GM06990 (cell line): ENCODE measurements at places on chromosomes 6 and 20.

DNA sequence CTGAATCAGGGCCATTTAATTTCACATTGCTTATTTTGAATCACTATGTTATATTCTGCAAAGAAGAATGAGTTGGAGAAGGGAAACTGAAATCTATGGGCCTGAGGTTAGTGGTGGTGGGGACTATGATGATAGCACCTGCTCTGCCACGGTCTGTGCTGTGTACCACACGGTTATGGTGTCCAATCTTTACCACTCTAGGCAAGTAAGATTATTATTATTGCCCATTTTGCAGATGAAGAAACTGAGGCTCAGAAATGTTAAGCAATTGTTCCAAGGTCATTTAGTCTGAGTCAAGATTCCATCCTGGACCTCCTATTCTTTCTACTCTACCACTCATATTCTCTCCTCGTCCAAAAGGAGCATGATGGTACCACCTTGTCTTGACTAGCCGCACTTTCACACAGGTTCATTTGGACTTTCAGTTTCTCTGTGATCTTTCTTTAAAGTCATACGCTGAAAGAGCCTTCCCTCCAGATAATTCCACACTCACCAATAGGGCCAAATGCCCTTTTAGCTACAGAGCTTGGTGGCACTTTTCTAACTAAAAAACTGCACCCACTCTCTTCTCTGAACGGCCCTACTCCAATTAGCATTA, 56.2 kb downstream of the GFOD1 start:
- no peak for DNase-seq

- no peak for DNase-seq
These were observed 11.3 kb upstream of the MAP3K5 start for GRCh38 chr6:136803608-136804007.

GRCh38 chr6:133568970-133569889, 319.7 kb upstream of the TCF21 start:
- no peak for DNase-seq

DNA sequence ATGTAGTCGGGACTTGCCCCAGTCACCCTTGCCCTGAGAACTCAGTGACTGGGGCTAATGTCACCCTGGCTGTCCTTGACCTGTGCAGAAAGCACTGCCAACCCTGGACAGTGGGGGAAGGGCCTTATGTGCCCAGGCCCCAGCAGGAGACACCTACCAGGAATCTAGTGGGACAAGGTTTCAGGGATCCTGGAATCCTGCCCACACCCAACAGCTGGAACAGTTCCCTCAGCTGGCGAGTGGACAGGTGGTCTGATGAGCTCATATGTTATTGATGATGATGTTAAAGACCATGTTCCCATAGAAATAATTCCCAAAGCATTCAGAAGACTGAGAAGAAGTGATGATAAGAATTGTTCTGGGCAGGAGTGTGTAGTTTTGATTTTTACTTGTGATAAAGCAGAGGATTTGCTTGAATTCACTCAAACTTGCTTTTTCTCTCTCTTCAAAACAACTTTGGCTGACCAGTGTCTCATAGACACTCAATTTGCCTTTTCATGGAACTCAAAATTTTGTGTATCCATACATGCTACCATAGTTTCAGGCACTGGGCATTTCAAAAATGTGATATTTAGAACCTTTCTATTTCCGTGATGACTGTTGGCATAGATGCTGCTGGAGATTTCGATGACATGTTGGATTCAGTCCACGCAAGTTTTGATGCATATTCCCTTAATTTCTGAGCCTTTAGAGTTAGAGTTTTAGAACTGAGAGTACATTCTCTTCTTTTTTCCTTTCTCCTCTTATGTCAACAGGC, 79.3 kb downstream of the SLC22A3 start:
- no peak for DNase-seq

DNA sequence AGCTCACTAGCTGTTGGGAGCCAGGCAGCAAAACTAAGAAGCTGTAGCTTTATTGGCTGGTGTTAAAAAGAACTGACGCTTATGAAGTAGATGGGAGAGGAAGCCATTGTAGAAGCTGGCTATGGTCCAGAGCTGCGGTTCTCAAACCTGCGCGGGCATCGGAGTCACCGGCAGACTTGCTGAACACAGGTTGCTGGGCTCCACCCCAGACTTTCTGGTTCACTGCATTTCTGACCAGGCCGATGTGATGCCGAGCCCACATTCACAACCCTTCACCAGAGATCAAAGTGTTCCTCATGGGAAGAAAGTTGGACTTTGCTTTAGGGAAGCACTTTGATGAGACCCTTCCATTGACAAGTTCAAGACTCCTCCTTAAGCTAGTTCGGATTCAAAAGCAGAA, 231.6 kb downstream of the QKI start:
- DNase-seq, result no peak

DNA sequence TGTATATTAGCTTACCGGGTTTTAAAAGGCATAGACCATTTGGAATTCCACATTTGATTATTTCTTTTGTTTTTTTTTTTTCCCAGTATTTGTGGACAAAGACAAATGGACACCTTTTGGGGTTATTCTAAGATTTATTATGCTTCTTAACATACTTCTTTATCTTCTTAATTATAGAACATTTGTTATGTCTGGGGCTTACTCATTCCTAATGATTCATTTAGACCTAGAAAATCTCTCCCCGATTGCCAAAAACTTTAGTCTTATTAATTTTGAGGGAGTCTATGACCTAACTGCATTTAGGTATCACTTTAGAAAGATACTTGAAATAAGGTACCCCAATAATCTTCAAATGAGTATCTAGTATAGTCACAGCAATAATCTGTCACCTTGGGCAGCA, 170.7 kb upstream of the PREP start:
- DNase-seq, result no peak

DNA sequence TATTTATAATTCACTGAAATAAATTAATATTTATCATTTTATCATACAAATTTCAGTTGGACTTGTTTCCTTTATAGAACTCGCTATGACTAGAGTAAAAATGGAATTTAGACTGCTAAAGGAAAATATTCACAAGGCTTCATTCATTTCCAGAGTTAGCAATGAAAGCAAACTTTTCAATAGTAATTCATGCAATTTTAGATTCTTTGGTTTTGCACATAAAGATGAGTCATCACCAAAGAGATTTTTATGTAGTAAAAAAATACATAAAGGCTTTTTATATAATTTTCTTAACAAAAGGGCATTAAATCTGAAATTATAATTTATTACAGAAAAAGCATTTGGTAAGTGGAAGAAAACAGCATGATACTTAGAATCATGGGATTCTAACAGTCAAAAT, 37.2 kb upstream of the STXBP5 start:
- DNase-seq, result no peak

DNA sequence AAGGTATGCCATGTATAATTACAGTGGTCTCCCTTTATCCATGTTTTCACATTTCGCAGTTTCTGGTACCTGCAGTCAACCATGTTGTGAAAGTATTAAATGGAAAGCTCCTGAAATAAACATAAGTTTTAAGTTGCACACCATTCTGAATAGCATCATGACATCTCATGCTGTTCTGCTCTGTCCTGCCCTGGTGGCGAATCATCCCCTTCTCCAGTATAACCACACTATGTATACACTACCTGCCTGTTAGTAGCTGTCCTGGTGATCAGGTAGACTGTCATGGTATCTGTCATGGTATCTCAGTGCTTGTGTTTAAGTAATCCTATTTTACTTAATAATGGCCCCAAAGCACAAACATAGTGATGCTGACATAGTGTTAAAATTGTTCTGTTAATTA, 97.1 kb downstream of the ZFAND3 start:
- DNase-seq, result no peak

DNA sequence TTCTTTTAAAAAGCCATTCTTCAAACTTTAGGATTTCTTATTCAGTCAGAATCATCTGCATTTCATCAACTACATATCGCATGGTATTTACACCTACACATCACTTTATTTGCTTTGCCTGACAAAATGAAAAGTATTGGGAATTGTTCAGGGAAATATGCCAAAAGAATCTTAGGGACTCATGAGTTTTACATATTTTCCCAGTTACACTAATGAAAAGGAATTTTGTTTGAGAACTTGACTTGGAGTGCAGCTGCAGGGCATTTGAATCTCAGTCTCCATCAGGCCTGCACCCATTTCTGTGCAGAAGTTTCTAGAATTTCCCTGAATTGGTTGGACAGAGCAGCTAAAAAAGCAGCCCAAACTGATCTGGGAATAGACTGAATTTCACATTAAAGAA, 65.3 kb downstream of the MTHFD1L start:
- no peak for DNase-seq

- DNase-seq, result no peak
These were observed 130.2 kb upstream of the SYNDIG1 start for GRCh38 chr20:24339210-24339641.

- no peak for DNase-seq
These were observed 5.0 kb upstream of the ADGRF1 start for GRCh38 chr6:47047097-47047478.

DNA sequence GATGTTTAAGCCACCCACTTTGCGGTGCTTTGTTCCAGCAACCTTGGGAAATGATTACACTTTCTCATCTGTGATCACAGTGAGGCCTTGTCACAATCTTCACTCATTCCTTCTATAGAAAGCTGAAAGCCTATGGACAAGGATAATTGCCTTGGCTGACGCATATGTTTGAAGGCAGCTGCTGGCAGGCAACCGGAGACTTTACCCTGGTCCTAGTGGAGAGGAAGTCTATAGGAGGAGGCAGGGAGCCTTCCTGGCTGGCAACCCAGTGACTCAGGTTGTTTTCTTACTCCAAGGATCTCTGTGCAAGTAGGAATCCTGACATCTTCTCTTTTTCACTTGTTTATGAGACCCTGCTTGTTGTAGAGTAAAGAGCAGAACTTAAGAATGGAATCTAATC, 34.1 kb upstream of the ESR1 start:
- DNase-seq, result no peak

GRCh38 chr6:139753198-139753861, 378.9 kb upstream of the CITED2 start:
- DNase-seq, result no peak

GRCh38 chr6:168908166-168908565, 345.5 kb downstream of the THBS2 start:
- no peak for DNase-seq

DNA sequence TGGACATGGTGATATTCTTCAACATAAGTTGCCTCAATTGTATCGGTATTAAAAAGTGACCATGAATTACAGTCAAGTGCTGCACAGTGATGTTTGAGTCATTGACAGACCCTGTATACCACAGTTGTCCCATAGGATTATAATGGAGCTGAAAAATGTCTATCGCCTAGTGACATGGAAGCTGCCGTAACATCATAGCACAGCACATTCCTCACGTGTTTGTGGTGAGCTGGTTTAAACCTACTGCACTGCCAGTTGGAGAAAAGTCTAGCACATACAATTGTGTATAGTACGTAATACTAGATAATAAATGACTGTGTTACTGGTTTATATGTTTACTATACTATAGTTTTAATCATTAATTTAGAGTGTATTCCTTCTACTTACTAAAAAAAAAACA, 150.2 kb downstream of the CDH26 start:
- DNase-seq, result no peak

GRCh38 chr20:7174554-7174953, 407.1 kb downstream of the BMP2 start:
- DNase-seq, result no peak

DNA sequence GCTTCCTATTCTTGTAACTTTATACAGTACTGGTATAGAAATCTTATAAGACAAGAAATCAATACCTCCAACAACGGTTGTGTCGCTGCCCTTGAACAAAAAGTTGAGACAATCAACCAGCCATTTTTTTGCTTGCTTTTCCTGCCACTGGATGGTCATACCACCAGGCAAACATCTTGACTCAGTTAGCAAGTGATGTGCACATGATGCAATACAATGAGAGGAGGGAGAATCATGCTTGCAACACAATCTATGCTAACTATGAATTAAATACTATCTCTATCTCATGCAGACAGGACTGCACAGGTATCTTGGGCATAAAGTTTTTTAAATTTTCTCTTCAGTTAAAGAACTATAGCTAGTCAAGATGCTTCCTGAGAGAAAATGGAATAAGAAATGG, 877.7 kb upstream of the CITED2 start:
- DNase-seq, result no peak

DNA sequence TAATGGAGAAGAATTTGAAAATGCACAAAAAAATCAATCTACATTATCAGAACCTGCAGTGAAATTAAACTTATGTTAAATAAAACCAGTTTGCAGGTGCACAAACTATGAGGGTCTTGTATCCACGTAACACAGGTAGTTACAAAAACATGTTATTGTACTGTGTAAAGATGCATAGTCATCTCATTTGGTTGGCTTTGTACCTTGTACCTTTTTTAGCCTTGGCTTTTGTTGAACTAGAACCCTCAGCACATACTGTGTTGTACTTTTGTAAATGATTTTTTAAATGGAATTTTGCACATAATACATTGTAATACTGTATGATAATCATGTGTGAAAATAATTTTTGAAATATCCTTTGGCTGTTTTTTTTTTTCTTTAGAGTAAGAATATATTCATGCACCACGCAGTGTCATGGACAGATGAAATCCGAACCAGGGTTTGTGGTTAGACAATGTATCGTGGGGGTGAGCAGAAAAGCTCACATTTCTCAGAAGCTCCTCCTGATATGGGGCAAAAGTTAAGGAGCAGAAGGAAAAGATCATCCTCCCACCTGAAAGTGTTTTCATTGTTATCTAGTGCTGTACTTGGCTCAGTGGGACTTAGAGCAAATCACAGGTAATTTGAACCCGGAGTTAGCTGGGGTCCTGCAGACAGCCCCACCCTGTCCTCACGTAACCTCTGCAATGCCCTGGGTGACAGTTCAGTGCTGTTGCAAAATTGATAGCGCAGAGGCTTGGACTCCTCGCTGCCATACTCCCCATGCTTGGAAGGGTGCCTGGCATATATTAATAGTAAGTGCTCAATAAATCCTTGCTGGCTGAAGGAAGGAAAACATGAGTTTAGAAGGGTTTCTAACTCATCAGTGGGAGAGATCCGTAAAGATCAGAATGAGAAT, 14.8 kb upstream of the NAA20 start:
- DNase-seq, result no peak
